Pulmonary artery endothelial cell (primary cell): ENCODE measurements at places on chromosomes 1 and 21. TPM values are rescaled to one million over a fixed set of nuclear protein-coding genes. Genes with fewer than 3 reads are reported as not detected.

The AIRE gene
- total RNA-seq: under 0.01 TPM in 1 of 2 replicates, not detected in the other

The RGS16 gene
- total RNA-seq: under 0.01 TPM in 1 of 2 replicates, not detected in the other

The ERICH3 gene
- total RNA-seq: not detected in 2 replicates

The RNF223 gene
- not detected in 2 replicates for total RNA-seq

The RUNX3 gene
- total RNA-seq: under 0.01 TPM in 1 of 2 replicates, not detected in the other

The MANEAL gene
- 0.40 and 0.88 TPM in 2 replicates for total RNA-seq

The RIMS3 gene
- total RNA-seq: 0.20 and 0.21 TPM in 2 replicates

The OR2T33 gene
- total RNA-seq: not detected in 2 replicates

- no peak for DNase-seq
These were observed 19.8 kb downstream of the RPRD2 start for GRCh38 chr1:150383631-150384324.

- DNase-seq: no peak
These were observed 104.5 kb downstream of the KCNJ15 start for GRCh38 chr21:38361324-38361723.

DNA sequence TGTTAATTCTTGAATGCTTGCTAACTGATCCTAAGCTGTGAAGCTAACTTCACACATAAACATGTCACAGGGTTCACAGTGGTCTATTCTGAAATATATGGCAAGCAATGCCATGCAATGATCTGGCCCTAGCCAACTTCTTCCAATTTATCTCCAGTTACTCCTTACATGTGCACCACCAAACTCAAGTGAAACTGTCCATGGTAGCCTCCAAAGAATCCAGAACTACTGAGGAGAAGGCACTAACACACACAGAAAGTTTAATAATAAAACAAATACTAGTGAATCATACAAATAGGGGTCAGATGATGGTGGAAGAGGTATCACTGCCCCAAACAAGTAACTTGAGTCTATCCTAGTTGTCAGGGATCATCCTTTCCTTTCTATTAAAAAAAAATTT lies 172.6 kb upstream of the RAB4A start:
- no peak for DNase-seq

DNA sequence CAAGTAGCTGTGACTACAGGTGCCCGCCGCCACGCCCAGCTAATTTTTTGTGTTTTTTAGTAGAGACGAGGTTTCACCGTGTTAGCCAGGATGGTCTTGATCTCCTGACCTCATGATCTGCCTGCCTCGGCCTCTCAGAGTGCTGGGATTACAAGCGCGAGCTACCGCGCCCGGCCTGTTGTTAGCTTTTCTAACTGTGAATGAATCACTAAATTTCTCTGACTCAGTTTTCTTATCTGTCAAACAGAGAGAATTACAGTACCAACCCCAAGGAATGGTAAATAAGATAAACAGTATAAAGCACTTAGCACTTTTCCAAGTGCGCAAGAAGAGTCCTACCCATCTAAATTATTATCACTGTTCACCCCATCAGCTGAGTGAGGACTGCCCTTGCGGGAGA lies 193.6 kb downstream of the VAV3 start:
- DNase-seq: no peak

DNA sequence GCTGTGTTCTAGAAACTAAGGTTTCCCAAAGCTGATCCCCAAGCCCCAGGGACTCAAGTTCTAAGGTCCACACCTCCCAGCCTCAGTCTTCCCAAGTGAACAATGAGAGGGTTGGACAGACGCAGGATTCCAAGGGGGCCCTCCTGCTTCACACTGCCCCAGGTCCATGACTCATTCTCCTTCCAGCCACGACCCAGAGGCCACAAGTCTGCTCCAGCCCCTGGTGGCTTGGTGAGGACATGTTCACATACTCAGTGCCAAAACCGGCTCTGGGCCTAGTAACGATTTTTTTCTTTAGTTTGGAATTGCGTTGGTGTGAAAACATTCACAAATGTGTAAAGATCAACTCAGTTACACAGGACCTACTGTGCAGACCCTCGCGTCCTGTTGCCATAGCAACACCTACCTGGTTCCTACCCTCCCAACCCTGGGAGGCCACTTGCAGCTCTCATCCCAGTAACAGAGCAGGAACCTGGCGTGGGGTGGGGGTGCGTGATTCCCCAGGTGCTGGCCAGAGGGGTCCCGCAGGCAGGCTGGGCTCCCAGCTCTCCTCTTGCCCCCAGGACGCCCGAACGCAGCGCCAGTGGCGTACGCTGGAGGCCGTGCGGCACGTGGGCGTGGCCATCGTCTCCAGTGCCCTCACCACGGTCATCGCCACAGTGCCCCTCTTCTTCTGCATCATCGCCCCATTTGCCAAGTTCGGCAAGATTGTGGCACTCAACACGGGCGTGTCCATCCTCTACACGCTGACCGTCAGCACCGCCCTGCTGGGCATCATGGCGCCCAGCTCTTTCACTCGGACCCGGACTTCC lies 57.0 kb downstream of the DISP3 start:
- DNase-seq: no peak

- peak; percentile 56 for DNase-seq
These were observed 1.7 kb upstream of the ZBTB7B start for GRCh38 chr1:155000726-155001424.

- DNase-seq: peak; percentile 19
These were observed 15.6 kb upstream of the AIM2 start for GRCh38 chr1:159092036-159092760.

DNA sequence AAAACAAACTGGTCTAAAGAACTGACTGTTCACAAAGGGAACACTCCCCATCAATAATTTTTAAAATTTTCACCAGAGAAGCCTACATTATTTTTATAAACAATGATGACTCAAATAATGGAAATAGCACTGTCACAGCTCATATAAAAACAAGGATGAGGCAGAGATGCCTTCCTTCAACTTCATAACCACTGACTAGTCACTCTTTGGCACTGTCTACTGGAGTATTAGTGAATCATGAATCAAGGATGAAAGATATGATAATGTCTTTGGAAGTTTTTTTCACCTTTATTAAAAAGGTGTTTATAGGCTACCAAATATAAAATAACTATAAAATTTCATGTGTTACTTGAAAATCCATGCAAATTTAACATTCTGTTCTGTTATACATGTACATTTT lies 316.9 kb downstream of the VAV3 start:
- no peak for DNase-seq

DNA sequence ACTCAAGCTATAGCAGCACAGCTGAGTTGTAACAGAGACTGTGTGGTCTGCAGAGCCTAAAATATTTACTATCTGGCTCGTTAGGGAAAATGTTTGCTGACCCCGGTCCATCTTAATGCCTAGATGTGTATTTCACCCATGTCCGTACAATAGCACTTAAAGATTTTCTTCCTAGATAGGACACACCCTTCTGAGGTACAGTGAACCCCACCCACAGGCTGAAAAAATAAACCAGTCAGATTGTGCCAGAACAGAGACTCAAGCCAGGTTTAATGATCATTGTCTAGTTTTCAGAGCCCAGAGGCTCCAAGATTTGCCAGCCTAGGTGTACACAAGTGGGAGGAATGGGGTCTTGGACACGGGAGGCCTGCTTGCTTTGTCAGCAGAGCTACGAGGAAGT lies 5.6 kb downstream of the AMIGO1 start:
- DNase-seq: no peak

DNA sequence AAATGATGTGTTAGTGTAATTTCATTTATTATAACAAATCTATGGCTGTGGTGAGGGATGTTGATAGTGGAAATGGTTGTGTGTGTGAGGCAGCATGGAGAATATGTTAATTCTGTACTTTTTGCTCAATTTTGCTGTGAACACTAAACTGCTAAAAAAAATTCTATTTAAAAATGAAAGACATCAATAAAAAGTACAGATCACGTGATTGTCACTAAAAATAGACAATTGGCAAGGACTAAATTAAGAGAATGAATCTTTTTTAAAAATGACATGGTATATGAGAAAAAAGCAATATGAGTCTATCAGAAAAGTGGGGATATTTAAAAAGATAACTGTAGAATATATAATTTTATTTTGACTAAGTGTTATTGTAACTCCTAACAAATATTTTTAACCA lies 15.7 kb upstream of the PIGK start:
- no peak for DNase-seq

- no peak for DNase-seq
These were observed 3.7 kb upstream of the MROH9 start for GRCh38 chr1:170931650-170932049.

- no peak for DNase-seq
These were observed 211.5 kb downstream of the TTLL7 start for GRCh38 chr1:83787246-83787998.

DNA sequence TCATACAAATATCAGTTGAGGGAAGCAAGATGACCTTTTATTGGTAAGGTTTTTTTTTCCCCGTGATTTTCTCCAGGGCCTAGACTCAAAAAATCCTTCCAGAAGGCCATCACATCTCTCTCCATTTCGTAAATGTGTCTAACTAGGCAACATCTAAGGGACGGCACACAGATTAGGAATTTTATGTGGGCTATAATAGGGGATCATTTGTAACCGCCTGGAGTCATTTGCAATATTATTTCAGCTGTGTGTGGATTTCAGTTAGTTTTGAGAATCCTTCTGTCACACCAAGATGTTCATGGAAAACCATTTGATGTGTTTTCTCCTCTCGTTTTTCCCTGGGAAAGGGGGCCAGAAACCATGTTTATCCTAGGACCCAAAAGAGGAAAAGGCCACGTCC lies 63.1 kb downstream of the ATP5PO start:
- DNase-seq: no peak

GRCh38 chr1:64162804-64163203 lies 40.6 kb upstream of the UBE2U start:
- no peak for DNase-seq

- DNase-seq: no peak
These were observed 53.5 kb downstream of the FOXD2 start for GRCh38 chr1:47491341-47491753.

- no peak for DNase-seq
These were observed 40.1 kb upstream of the ADGRL2 start for GRCh38 chr1:81760477-81761097.

GRCh38 chr1:240136402-240136801 lies 44.7 kb downstream of the FMN2 start:
- no peak for DNase-seq

GRCh38 chr1:154474802-154475201 lies 27.2 kb upstream of the TDRD10 start:
- peak; percentile 35 for DNase-seq

DNA sequence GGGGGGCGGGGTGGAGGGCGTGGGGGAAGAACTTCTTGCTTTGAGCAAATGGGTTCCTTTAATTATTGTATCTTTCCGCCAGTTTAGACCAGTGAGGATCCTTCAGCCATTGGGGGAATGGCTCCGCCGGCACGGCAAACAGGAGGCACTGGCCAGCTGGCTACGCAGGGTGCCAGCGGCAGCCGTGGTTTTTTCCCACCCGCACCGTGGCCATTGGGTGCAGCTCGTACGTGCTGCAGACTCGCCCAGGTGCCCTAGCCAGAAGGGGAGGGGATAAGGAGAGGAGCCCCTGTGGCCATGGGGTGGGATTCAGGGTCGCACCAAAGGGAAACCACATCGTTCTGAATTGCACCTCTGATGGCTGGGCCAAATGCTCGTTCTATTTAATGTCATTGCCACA lies 65.6 kb downstream of the RGSL1 start:
- DNase-seq: no peak

- DNase-seq: no peak
These were observed 30.5 kb downstream of the AADACL4 start for GRCh38 chr1:12674358-12674757.

GRCh38 chr1:212219679-212220463 lies 65.3 kb upstream of the PPP2R5A start:
- no peak for DNase-seq

GRCh38 chr1:221778535-221779142 lies 36.8 kb upstream of the DUSP10 start:
- no peak for DNase-seq

DNA sequence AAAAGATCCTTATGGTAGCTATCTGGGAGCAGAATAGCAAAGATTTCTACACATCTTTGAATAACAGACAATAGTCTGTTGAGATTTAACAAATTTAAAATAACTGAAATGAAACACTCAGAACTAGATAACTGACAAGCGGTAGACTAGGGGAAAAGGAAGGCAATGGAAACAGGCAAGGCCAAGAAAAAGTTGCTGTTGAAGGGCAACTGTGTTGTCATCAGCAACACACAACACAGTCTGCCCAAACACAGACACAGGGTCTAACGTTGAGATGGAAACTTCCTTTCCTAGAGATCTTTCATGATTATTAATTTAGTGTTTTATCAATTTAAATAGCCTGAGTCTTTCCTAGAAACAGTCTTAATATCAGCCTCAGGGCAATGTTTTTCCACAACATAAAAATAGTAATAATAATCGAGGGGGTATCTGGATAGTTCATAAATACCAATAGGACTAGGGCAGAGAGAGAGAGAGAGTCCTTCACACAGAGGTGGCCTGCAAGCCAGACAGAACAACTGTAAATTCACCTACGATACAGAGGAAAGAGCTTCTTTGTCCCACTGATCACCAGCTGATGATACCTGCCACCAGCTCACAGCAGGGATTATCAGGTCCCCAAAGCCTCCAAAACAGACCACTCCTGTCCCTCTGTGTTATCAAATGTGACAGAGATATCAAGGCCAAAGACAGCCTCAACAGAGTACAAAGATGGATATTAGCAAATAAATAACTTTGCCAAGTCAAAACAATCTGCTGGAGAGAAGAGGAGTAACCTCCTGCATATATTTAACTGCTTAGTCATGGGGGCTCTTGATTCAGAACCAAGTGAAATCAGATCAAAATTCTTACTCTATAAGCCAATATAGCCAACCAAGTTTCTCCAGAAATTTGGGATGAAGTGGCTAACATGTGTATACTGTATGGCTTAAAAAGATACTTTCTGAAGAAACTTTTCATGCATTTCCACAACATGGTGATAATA lies 245.3 kb downstream of the SLC45A1 start:
- DNase-seq: no peak

DNA sequence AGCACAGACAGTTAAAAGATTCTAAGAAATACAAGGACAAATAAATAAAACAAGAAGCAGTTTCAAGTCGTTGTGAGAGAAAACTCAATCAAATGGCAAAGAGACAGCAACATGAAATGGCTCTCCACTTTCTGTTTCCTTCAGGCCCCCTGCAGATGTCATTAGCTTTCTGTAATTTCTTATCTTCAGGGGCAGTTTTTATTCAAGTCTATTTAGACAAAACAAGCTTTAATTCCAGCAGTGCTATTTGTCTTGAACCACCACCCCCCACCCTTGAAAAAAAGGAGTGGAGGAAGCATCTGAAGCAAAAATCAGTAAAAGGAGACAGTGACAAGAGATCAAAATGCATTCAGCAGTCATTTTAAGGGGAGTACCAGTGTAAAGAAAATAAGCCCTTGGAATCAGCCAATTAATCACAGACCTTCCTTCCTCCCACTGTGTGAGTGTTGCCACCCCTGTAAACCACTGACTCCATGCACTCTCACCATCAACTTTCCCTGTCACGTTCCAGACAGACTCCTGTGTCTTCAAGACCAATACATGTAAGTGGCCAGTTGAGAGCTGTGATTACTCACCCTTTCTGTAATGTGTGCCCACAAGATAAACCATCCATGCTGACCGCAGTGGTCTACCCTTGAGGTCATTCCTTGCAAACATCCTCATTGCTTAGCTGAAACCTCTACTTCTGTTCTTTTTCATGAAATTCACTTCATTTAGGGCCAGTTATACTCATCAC lies 136.1 kb upstream of the HOOK1 start:
- DNase-seq: peak; percentile 56
